ENCODE measurements at places on chromosomes 1 and 21.

GRCh38 chr1:92298213-92298572 is 594 bp downstream of the GLMN start:
- no peak for DNase-seq

GRCh38 chr1:78255846-78256245 is 210.1 kb downstream of the GIPC2 start:
- no peak for DNase-seq

DNA sequence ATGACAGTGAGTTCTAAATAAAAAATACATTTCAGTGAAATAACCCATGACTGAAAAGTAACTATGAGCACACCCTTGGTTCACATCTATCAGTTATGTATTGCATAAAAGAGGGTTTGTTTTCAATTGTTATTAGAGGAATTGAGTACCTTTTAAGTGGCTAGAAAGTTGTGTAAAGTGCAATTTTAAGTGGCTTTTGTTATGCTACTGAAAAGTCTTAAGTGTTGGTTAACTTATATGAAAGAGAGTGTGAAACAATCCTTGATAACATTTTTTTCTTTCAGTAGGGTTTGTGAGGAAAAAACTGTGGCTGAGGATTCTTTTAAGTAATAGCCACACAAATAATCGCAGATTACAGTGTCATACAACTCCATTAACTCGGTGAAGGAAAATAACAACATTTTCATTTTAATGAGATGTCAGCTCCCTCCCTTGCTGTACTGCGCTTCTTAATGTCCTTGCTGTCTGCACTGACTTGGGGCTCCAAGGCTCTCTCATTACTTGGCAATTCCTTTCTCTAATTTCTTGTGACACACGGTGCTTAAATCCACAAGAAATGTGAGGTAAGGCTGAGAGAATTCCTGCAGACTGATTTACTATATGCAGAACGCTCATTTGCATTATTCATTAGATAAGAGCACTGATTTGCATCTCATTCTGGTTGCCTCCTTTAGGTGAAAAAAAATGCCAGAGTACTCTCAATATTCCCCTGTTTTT is 40.6 kb downstream of the NTNG1 start:
- DNase-seq: no peak

DNA sequence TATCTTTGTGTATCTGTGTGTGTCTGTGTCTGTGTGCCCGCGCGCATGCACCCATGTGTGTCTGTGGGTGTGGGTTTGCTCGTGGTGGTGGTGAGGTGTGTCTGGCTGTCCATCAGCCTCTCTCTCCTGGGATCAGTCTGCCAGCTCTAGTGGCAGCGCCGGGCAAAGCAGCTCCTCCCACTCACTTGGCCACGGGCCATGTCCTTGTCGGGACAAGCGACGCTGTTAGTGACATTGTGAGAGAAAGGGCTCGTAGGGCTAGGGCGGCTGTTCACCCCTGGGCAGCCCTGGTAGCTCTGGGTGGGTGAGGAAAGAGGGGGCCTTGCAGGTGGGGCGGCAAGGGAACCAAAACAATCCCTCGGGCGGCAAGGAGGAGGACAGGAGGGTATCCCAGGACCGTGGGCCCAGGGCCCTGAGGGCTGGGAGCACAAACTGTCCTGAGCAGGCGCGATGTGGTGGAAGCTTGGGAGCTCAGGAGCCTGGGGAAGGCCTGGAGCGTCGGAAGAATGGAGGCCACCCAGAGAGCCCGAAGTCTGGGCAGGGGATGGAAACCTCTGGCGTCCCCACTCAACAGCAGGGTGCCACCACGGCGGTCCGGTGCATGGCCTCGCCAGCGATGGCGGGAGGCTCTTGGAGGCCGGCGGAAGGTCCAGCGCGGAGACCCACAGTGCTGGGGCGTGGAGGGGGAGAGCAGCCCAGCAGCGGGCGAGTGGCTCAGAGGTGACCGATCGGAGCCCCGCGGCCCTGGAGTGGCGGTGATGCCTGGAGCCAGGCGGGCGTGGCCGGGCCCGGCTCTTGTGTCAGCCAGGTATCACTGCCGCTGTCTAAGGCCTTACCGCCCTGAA is 140.5 kb downstream of the LIPI start:
- DNase-seq: no peak

DNA sequence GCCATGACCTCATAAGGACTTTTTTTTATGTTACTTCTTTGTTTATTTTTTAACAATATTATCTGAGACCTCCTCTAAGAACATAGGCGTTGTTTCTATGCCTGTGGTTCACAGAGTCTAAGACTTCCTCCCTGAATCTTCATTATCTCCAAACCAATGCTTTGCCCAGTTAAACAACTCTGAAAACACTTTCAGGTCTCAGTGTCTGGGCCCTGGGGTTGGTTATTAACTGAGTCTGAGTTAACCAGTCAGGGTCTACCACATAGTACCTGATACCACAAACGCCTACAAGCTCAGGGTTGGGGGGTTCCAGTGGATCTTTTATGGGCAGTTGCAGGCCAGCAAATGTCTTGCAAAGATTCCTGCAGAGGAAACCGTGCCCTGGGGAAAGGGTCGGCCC is 138.2 kb downstream of the AJAP1 start:
- DNase-seq: no peak

GRCh38 chr1:198417039-198417438 is 123.4 kb downstream of the ATP6V1G3 start:
- DNase-seq: no peak

DNA sequence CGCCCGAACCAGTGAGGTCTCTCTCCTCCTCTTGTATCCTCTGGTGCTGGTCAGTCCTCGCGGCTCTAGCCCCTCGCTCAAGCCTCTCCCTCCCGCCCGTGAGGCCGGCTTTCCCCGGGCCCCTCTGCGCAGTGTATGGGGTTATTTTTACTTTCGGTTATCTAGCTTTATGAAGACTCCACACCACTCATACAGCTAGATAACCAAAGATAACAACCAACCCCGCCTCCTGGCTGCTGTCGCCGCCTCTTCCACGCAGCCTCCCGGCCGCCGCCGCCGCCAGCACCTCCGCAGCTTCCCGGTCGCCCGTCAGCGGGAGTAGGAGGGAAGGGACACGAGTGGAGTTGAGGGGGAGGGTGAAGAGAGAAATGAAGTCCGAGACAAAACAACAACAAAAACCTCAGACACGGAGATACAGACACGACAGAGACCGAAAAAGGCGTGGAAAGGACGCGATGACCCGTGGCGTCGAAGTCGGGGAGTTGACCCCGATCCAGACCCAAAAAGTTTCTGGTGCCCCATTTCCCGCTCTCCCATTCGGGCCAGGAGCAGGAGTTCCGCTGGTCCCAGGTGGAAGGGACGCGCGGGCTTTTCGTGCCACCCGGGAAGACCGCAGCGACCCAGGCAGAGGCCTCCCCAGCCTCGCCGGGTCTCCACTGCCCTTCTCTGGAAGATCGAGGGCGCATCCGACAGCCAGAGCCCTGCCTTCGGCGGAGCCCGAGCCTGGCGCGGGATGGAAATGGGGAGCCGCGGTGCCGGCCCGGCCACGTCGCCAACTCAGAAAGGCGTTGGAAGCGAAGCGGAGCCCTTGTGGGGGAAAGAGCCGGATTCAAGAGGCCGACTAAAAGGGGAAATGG is 51.4 kb downstream of the RHBG start:
- peak; percentile 41 for DNase-seq

DNA sequence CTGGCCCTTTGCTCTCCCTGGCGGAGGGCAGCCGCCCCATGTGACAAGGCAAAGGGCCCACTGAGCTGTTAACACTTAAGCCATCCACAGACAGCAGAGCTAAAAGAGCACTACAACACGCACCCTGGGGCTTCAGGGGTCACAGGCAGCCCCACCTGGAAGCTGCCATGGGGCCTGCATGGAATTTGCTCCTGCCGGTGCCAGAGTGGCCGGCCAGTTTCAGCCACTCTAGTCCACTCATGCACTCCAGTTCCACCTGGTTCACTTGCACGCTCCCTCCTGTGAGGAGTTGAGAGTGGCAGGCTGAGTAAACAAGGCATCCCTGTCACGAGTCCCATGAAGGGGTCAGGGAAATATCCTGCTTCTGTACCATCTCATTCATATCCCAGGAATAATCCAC is 55.3 kb downstream of the RIMS3 start:
- no peak for DNase-seq
